ENCODE measurements at places on chromosomes 12 and 14.

DNA sequence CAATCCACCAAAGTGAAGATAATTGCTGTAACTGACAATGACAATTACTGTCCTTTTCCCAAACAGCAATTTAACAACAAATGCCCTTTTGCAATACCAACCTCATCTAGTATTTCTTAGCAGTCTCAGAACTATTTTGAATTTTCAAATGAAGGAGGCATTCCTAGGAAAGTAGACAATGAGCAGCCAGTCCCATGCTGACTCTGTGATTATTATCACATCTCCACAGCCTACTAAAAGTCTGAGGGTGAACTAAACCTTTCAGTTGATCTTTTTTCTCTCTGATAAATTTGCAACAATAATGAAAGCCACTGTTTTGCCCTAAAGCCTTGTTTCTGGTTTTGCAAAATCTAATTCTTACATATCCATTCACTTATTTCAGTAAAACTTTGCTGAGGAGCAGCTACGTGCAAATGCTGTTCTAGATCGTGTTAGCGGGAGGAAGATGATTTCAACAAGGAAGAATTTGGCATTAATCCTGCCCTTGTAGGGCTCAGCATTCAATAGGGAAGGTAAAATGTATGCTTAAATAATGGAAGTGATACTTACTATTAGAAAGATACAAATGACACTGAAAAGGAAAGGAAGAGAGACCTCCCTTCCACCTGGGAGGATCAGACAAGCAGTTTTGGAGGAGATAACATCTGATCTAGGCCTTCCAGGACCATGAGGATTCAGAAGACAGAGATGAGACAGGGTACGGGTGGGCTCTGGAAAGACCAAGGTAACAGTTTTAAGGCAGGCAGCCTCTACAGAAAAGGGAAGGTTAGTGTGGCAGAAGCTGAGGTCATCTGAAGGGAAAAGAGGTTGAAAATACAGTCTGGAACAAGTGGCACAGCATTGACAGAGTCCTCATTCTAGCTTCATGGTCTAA is 47.4 kb downstream of the SLC38A1 start:
- no peak for DNase-seq

DNA sequence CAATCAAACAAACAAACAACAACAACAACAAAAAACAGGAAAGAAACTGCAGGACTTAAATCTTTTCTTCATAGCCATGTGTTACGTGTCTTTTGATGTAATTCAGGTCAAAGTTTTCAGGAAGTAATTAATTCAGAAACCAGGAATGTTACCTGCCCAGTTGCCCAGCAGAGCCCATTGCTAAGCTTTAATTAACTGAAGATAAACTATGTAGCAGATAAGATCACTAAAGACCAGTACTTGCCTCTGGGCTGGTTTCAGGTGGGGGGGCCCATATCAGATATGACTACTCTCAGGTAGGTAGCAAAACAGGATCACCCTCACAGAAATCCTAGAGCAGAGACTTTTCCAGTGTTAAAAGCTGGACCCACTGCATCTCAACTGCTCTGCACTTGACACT is 69.2 kb downstream of the LIN7A start:
- DNase-seq = no peak

DNA sequence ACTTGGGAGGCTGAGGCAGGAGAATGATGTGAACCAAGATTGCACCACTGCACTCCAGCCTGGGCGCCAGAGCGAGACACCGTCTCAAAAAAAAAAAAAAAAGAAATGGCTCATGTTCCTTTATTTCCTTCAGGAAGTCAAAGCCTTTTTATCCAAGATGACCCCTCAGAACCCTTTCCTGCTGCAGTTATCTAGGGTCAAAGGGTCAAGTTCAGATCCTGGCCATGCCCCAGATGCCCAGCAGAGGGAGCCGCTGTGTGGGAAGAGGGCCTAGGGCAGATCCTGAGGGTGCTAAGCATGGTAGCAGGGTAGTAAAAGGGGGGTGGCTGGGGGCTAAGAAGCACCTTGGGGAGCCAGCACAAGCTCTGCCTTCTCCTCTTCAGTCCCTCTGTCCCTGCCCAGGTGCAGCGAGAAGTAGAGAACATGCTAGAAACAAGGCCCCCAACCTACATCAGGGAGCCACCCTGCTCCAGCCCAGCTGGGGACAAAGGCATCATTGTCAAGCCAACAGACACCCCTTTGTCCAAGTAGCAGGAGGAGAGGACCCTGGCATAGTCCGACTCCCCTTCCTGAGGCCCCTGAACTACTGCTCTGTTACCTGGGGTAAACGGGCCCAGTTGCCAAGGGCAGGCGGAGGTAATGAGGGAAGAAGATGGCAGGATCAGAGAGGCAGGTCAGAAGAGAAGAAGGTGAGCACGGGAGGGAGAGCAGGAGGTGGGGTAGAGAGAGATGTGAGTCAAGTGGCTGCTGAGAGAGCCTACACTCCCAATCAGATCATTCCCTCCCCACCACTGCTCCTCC is 6.5 kb downstream of the NFE2 start:
- peak; percentile 55 for DNase-seq

DNA sequence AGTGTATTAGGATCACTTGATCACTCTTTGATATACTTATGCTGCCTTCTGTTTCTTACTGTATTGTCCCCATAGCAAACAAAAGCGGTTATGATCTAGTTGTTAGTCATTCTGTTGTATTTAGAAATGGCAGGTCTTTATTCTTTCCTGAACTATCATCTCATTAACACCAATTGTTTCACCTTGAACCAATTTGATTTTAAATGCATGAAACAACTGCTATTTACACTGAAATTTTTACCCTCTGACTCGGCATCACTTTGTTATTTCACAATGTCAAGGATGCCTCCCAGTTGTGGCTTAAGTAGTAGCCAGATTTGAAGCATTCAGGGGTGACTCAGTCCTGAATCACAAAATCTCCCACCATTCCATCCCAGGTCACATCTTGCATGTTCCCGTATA is 303.5 kb downstream of the EGLN3 start:
- DNase-seq = no peak

DNA sequence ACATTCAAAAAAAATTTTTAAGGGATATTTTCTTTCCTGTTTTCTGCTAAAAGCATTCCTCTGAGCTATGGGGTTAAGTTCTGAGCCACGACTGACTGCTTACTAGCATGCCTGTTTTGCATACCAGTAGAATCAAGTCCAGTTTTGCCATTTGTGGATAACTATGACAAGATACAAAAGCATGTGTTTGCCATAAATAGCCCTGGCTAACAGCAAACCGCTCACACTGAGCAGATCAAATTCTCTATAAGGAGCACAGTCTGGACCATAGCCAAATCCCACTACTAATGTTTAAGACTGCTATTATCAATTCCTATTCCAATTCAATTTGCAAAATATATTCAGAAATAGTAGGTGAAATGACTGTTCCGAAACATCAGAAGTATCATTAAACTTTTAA is 3.2 kb downstream of the CFL2 start:
- no peak for DNase-seq

DNA sequence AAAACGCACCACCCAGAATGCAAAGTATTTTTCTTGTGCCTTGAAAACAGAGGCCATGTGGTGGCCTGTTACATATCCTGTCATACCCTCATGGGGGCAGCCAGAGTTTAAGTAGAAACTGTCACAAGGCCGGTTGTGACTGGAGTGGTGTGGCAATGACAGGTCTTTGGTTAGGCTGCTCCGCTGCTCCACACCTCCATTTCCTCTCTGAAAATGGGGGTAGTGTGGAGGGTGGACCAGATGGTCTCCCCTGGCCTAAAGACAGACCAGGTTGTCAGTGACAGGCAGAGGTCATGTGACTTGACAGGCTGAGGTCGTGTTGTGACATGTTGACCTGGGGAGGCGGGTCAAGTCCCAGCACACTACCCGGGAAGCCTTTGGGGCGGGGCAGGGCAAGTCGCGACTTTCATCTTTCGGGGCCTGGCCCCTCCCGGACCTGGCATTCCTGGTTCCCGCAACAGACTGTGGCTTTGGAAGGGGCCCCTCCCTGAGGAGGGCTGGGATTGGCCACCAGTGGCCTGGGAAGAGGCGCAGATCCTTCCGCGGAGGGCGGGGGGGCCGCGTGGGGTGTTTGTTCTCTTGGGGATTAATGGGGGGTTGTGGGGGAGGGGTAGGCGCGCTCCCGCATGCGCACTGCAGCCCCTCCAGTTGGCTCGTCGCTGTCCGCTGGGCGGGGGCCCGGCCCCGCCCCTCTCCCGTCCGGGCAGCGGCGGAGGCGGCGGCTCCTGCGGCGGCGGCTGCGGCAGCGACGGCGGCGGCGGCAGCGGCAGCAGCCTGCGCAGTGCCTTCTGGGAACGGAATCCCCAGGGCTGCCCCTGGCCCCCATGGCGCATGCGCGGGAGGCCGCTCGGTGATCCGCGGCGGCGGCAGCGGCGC is at the start of gene MBD6:
TSS of gene MBD6 (plus strand) at position 814 of the 876 bp plus-strand sequence. CDS start 1,480 bp downstream, outside the sequence.
- peak; percentile 92 for DNase-seq

- DNase-seq = no peak
Measured at GRCh38 chr14:75881994-75882393, 99.8 kb downstream of the TGFB3 start.

DNA sequence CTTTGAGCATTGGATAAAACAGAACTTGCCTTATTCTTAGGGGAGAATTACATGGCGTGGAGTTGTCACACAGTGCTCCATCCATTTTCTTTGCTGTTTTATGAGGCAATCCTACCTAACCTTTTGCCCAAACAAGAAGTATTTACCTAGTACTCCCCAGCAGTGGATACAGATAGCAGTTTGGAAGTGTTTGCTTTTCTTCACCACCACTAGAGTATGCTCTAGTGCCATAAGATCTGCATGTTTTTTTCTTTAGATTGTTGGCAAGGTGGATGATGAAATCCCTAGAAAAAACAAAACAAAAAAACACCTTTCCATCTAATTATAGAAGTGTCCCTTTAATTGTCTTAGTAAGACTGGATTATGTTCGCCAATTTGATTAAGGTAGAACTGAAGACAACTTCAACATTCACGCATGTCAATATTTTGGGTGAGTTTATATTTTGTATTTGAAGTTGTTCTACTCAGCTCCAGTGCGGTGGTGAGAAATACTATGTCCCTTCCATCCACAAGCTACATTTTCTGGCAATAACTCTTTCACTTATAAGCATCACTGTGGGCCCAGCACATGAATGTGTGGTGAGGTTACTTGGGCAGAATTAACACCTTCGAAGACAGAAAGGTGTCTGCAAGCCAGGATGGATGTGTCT is 23.6 kb upstream of the TMEM260 start:
- peak; percentile 59 for DNase-seq

DNA sequence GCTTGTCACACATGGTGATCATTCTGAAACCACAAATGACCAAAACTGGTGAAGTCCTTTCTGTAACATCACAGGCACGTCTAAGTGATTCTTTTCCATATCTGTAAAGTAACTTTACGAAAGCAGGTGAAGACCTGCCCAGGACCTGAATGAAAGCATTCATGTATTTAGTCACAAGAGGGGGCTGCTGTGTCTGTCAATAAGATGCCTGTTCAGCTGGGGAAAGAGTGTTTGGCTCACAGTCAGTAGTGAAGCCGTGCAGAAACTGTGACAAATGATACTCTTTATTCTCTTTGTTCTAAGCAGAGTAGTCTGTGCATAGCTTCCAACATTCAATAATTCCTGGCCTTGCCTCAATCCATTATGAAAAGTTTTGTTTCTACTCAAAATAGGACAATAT is 373.5 kb upstream of the OR4E1 start:
- no peak for DNase-seq

DNA sequence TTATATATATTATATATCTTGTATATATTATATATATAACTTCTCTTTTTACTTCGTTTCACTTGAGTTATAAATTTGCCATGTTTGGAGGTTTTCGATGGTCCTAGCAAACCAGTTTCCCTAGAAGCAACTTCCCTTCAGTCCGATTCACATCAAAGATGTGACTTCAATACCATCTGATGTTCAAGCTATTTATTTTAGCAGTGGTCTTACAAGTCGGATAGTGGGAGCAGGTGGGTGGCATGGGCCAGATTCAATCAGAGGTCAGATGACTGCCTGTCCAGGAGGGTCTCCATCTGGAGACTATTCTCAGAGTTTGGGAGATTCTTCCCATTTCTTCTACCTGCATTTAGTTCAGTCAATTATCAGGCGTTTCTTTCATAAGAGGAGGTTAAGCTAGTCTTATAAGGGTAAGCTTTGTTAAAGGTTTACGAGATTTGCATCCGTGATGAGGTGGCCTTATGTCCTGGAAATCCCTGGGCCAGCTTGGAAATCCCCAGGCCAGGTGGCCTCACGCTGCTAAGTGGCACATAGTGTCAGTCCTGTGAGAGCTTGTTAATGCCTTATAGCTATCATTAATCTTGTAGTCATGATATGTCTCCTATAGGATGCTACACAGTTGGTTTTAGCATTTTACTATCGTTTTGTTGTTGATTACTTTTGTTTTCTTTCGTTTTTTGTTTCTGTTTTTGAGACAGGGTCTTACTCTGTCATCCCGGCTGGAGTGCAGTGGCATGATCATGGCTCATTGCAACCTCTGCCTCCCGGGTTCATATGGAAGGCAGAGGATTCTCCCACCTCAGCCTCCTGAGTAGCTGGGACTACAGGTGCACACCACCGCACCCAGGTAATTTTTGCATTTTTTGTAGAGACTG is 145.8 kb downstream of the BICD1 start:
- no peak for DNase-seq

DNA sequence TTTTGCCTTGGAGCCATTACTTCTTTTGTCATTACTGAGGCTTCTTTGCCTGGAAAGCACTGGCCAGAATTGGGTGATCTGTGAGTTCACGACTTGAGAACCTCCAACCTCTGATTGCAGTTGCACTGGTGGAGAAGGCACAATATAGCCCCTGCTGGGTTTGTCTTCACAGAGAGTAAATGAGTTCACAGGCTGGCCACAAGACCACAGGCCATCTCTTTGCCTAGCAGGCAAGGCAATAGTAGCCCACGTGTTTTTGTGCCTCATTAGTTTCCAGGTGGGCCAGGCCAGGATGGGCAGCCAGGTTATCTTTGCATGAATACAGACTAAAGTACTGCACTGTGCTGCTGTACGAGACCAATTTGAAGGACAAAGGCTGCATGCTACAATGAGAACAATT is 468.8 kb downstream of the NRXN3 start:
- DNase-seq = peak; percentile 82

- no peak for DNase-seq
Measured at GRCh38 chr12:115407036-115407435, 723.1 kb upstream of the TBX3 start.

GRCh38 chr12:91902860-91903683 is 242.6 kb downstream of the BTG1 start:
- DNase-seq = no peak

- DNase-seq = no peak
Measured at GRCh38 chr12:5138845-5139244, 95.2 kb downstream of the KCNA5 start.

All from NCI-H146 (cell line).